ENCODE measurements at places on chromosomes 4 and X.

GRCh38 chr4:184620212-184620867, 28.9 kb downstream of the CASP3 start:
- DNase-seq, result no peak

GRCh38 chrX:101564651-101565050, 14.3 kb downstream of the ARMCX1 start:
- DNase-seq, result no peak

- DNase-seq, result no peak
These were observed 1530.0 kb downstream of the PCDH18 start for GRCh38 chr4:136002316-136002715.

DNA sequence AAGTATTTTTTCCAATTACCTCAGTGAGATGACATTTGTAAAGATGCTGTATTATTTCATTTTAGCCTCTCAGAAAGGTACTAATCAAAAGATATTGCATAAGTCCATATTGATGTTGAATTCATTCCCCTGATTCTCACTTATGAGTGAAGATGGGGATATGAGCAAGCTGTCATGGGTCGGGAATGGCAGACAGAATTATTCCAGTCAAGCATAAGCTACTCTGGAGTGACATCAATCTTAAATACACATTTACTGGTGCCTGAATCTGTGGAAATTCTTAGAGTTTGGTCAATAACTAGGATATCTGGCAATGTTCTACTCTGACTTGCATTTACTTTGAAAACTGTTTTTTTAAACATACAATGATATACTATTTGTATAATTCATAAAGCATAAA, 283.8 kb upstream of the PCDH7 start:
- DNase-seq, result no peak

DNA sequence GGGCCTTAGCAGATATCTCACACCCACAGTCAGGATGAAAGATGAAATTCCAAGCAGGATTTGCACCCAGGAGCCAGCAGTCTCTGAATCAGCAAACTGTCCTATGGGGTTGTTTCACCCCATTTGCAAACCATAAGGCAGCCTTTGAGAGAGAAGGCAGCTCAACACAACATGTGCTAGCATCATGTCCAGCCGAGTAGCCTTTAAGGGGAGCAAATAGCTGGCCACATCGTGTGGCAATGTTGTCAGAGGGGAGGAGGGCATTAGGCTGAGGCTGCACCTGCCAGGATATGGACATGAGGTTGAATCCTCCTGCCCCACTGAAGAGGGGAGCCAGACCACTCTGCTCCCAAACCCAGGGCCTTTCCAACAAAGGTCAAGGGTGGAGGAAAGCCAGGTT, 20.6 kb upstream of the PJA1 start:
- no peak for DNase-seq

GRCh38 chr4:4480685-4481398, 61.0 kb downstream of the STX18 start:
- no peak for DNase-seq

GRCh38 chrX:44674906-44675305, 132.2 kb upstream of the FUNDC1 start:
- no peak for DNase-seq

DNA sequence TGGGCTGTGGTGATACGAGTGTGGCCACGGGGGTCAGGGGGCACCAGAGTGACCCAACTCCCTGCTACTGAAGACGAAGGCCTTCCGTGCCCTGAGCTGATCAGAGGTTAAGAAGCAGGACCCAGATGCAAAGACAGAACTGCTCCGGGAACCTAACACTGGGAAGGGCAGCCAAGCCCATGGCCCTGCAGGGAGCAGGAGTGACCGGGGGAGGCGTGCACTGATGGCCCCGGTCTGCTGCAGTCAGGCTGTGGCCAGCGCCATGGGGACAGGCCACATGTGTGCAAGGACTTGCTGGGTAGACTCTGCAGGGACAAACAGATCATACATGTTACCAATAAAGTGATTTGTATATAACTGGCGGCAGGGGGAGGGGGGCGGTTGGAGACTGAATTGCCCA, 74.6 kb downstream of the ACOX3 start:
- no peak for DNase-seq
